ENCODE measurements at places on chromosomes 1 and 21.

GRCh38 chr1:170685166-170685565 lies 21.2 kb downstream of the PRRX1 start:
- no peak for DNase-seq

- DNase-seq: no peak
These were observed 23.7 kb downstream of the RNU5D-1 start for GRCh38 chr1:44707112-44707881.

DNA sequence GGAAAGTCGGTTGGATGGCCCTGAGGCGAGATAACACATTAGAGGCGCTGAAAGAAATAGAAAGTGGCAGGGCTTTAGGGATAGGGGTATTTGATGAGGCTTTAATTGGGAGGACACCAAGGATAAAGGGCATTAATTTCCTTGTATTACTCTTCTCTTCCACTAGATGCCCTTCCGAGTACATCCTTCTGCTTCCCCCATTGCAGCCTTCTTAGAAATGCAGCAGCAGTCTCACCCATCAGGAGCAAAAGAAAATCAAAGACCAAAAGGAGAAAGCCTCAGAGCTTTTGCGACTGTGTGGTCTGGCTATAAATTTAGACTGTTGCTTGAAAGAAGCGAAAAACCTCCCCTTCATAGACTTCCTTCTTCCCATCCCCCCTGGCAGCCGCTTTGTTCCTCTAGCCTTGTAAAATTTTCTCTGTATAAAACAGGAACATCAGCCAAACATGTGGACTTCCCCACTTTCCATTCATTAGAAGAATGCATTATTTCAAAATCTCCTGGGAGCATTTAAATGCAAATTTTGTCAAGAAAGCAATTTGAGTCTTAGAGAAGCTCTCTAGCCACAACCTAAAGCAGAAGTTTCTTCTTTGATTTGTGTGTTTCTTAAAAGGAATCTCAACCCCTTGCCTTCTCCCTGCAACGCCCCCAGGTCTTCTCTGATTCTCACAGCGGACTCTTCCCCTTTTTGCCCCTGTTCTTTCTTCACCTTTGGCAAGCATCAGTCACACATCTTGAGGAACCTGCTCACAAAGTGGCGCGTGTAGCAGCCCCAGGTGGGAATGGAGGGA lies 76.6 kb downstream of the NDUFS5 start:
- DNase-seq: peak; percentile 46

- peak; percentile 53 for DNase-seq
These were observed 27.5 kb upstream of the TCEA3 start for GRCh38 chr1:23452011-23452411.

DNA sequence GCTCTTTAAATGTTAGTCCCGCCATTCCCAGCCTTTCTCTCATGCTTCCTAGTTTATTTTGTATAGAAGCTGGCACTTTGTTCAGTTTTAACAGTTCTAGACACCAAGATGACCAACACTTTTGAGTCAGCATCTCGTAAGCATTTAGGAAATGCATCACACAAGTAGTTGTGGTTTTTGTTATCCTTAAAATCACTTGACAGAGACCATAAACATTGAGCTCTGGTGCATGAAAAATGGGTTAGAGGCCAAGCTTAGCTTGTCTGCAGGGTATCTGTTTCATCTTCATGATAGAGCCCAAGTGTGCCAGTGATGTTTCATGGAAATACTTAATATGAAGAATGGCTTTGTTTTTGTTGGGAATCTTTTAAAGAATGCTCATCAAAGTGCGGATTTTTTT lies 159.7 kb downstream of the DISP1 start:
- no peak for DNase-seq

GRCh38 chr21:44875316-44875700 lies 1.8 kb upstream of the PTTG1IP start:
- DNase-seq: peak; percentile 36

DNA sequence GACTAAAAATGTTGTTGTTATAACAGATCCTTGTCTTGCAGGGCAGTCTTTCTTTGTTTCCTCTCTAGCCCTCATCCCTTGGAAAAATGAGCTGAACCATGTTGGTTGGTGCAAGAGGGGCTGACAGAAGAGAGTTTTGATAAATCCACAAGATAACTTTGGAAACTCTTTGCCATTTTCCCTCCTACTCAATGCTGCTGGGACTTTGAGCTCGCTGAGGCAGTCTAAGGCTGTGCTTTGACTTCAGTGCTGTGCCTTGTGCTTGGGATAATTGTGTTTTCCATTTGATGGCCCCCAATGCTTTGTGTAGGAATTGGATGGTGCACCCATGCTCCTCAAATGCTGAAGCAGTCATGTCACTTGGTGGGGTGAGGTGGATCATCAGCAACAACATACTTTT lies 31.7 kb downstream of the ST6GALNAC3 start:
- DNase-seq: no peak

DNA sequence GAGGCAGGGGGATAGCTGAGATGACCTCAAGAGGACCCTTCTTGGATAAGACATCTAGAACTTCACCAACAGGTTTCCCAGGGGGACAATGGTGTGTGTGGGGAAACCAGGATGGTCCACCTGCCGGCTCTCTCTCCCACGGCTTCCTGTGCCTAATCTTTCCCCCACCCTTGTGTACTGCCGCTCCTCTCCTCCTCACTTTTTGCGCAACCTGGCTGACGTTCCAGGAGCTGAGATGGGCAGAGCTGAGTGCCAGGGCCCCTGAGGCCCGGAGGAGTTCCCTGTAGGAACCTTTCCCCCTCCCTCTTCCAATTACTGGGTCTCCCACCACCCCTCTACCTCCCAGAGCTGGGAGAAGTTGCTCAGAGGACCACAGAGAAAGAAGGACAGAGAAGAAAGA lies 6.9 kb downstream of the SLC26A9 start:
- DNase-seq: no peak

DNA sequence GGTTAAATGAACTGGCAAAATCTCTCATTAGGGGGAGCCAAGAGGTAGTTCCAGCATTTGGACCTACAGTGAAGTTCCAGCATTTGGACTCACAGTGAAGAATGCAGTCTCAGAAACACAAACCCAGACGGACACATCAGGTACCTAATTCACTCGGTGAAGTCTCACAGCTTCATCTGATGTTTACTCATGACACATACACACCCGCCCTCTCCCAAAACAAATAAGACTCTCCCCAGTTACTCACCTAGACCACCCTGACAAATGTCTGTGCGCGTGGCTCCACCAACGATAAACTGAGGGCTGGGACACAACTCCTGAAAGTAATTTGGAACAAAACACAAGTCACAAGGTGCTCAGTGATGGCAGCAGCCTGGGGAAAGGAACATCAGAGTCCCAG lies 11.4 kb downstream of the CAPN8 start:
- DNase-seq: no peak

DNA sequence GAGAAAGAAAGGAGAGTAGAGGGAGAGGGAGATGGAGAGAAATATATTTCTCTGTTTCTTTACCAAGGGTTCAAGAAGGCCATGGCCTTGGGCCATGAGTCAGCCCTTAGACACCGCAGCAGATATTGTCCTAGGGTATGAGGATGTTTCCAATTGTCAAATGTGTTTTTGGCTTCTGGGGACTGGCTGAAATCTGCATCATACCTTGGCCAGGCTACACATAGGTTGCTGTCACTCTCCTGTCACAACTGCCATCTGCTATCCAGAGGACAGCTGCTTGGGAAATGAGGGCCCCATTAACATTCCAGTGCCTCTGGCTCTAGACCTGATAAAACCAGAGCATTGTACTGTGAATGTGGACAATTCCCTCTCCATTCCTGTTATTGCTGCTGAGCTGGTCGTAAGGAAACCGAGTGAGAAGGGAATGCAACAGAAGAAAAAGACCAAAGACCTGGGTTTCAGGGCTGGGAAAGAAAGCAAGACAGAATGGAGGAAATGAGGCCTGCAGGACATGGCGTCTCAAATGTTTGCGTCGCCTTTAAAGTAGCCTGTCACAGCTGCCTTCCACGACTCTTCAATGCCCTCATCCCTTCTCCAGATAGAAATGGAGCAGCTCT lies 8.8 kb upstream of the PIGC start:
- DNase-seq: no peak

GRCh38 chr1:33365560-33365997 lies 44.7 kb upstream of the A3GALT2 start:
- DNase-seq: no peak

DNA sequence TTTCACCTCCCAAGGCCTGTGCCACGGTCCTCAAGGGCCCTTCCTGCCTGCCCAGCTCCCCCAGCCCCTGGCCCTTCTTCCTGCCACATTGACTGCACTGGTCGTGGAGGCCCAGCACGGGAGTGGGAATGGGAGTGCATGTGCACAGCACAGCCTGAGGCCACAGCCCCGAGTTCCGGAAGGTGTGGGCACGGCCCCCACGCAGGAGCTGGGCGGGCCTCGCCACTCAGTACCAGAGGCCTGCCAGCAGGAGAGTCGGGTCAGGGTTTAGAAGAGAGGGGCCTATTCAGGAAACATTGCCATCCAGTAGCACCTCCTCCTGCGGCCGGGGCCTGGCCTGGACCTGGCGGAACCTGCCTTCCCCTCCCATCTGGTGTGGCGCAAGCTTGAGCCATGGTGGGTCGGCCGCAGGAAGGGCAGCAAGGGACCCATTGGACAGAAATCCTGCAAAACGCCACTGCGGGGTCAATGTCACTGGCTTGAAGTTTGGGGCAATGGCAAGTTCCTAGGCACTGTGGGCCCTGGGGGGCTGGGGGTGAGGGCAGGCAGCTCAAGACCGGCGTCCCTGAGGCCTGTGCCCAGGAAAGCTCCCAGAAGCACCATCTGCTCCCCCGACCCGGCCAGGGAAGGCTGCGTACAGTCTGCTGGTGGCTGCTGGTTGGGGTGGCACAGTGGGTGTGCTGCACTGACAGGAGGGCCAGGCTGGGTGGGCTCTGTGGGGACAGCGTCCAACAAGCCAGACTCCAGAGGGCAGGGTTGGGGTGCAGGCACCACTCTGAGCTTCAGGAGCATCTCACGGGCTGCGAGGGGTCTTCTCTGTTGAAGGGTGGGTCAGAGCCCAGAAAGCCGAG lies 1.8 kb upstream of the TMEM52 start:
- no peak for DNase-seq

DNA sequence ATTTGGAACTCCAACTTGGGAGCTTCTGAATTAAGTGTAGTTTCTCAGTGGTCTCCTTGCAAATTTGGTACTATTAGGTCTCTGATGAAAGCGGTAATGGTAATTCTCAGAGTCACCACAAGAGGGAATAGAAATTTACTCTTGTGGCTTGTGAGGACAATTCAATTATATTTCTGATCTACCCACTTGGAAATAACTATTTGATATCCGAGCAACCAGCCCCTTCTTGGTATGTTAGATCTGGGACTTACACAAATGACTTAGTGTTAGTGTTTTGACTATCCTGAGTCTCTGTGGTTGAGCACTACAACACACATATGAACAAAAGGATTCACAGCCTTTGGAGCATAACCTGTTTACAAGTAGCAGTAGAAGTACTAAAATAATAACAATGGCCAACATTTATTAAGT lies 68.1 kb downstream of the RPS6KA1 start:
- DNase-seq: no peak

GRCh38 chr1:78303620-78304019 lies 187.2 kb upstream of the PTGFR start:
- no peak for DNase-seq

- DNase-seq: no peak
These were observed 70.0 kb upstream of the C21orf91 start for GRCh38 chr21:17889171-17889570.

DNA sequence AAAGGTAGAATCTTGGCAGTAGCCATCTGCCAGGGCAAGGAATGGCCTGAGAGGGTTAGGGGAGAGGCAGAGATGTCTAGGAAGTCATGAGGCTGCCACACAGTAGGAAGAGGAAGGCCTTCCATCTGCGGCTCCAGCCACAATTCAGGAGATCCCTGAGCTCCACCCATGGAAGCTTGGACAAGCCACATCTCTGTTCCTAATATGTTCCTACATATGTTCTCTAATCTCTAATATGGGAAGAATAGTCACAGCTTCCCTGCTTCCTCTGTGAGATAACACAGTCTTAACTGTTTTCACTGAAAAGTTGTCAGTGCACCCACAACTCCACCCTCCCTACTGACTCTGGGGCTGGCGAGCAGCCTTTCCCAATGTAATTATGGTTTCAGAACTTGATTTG lies 109.5 kb downstream of the CDC7 start:
- DNase-seq: no peak

GRCh38 chr1:178953538-178954324 lies 72.0 kb upstream of the FAM20B start:
- no peak for DNase-seq

- DNase-seq: no peak
These were observed 22.4 kb downstream of the TRPM2 start for GRCh38 chr21:44375761-44376241.

DNA sequence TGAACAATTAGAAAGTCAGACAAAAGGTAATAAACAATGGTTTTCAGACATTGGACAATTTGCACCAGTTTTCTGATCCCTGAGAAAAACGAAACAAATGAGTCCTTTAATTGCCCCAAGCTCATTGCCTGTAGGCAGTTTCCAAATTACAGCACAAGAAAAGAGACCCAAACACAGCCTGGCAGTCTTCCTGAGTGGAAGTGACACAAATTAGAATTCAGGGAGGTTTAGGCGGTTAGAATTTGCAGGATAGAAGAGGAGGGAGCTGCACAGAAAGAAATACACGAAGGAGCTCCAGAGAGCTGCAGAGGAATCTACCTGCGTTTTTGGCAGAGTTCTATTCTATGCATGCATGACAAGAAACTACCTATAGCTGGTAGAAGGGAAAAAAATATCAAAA lies 115.7 kb downstream of the PIGK start:
- no peak for DNase-seq

- DNase-seq: no peak
These were observed 38.4 kb downstream of the STPG1 start for GRCh38 chr1:24374891-24375786.

DNA sequence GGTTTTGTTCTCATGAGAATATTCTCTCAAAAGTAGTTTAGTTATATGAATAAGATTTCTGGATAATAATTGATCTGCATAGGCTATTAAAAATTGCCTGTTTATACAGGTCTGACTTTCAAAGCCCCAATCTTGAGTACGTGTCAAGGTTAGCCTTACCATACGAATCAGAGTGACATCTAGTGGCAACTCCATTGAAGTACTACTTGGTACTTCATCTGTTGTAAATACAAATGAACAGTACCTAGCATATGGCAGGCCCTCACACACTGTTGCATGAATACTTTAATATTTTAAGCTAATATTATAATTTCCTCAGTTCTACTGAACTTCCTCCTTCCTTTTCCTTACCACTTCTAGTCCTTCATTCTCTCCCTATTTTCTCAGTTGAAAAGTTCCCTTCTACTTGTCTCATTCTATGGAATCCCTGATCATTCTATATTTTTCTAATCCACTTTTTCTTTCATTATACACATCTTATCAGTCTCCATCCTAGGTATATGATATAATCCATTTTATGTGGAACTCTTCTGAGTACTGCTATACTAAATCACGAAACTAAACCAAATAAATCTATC lies 101.2 kb downstream of the AKT3 start:
- DNase-seq: peak; percentile 21

- no peak for DNase-seq
These were observed 56.7 kb downstream of the HSF2BP start for GRCh38 chr21:43602266-43603232.

- no peak for DNase-seq
These were observed 650.0 kb upstream of the RGS18 start for GRCh38 chr1:191508239-191508638.
